Fibroblast of lung (primary cell): ENCODE measurements at places on chromosomes 2 and 18. TPM values are rescaled to one million over a fixed set of nuclear protein-coding genes. Genes with fewer than 3 reads are reported as not detected.

The UGT1A4 gene
- polyA plus RNA-seq, result not detected in 2 replicates

The RGPD8 gene
- polyA plus RNA-seq, result 2.6 and 3.3 TPM in 2 replicates

The IL37 gene
- polyA plus RNA-seq, result not detected in 2 replicates

The CFAP65 gene
- not detected in 2 replicates for polyA plus RNA-seq

The FAM124B gene
- 0.05 TPM in 1 of 2 replicates, not detected in the other for polyA plus RNA-seq

The HAAO gene
- polyA plus RNA-seq, result 0.58 and 0.88 TPM in 2 replicates
